ENCODE measurements at places on chromosomes 12 and 14. TPM values are rescaled to one million over a fixed set of nuclear protein-coding genes. Genes with fewer than 3 reads are reported as not detected.

Gene KANSL2
- polyA plus RNA-seq, result 28.9 TPM

Gene KLRC4
- polyA plus RNA-seq, result 0.66 TPM

Gene FSCB
- not detected for polyA plus RNA-seq

Gene OR4Q3
- polyA plus RNA-seq, result not detected

Gene E2F7
- 0.67 TPM for polyA plus RNA-seq

Gene COX8C
- polyA plus RNA-seq, result not detected

GRCh38 chr12:124517260-124518050 lies 50.0 kb downstream of the NCOR2 start:
- H3K4me1 ChIP-seq, result peaks cover 11% of the 10 kb centered on the region
- peak overlapping the region; percentile 90 for H3K27ac ChIP-seq
- H3K36me3 ChIP-seq, result peaks cover 1% of the 10 kb centered on the region
- no peaks in the 10 kb centered on the region for H3K27me3 ChIP-seq
- peak overlapping the region; percentile 31 for H3K4me3 ChIP-seq

GRCh38 chr14:33404054-33404453 lies 465.4 kb downstream of the NPAS3 start:
- H3K27ac ChIP-seq, result no peak overlapping the region
- DNase-seq, result peak; percentile 11
- H3K36me3 ChIP-seq, result no peaks in the 10 kb centered on the region
- no peak overlapping the region for H3K4me3 ChIP-seq

GRCh38 chr12:32205731-32206130 lies 99.1 kb downstream of the BICD1 start:
- H3K27me3 ChIP-seq, result no peaks in the 10 kb centered on the region
- H3K4me3 ChIP-seq, result no peak overlapping the region
- no peaks in the 10 kb centered on the region for H3K4me1 ChIP-seq

DNA sequence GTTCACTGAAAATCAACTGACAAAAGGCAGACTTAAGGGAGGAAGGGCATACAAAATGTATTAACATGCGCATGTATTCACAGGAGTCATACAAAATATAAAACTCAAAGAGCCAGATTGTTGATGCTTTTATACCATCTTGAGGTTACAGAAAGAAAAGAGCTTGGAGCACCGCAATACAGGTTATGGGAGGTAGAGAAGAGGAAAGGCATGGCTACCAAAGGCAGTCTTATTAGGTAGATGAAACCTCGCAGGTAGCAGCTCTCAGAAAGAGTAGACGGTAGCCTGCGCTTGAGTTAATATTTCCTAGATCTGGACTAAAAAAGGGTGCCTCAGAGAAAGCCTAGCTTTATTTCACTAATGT lies 69.0 kb upstream of the DHRS4 start:
- no peak for DNase-seq
- no peaks in the 10 kb centered on the region for H3K4me1 ChIP-seq
- no peaks in the 10 kb centered on the region for H3K27me3 ChIP-seq
- no peak overlapping the region for H3K27ac ChIP-seq
- H3K36me3 ChIP-seq, result no peaks in the 10 kb centered on the region

DNA sequence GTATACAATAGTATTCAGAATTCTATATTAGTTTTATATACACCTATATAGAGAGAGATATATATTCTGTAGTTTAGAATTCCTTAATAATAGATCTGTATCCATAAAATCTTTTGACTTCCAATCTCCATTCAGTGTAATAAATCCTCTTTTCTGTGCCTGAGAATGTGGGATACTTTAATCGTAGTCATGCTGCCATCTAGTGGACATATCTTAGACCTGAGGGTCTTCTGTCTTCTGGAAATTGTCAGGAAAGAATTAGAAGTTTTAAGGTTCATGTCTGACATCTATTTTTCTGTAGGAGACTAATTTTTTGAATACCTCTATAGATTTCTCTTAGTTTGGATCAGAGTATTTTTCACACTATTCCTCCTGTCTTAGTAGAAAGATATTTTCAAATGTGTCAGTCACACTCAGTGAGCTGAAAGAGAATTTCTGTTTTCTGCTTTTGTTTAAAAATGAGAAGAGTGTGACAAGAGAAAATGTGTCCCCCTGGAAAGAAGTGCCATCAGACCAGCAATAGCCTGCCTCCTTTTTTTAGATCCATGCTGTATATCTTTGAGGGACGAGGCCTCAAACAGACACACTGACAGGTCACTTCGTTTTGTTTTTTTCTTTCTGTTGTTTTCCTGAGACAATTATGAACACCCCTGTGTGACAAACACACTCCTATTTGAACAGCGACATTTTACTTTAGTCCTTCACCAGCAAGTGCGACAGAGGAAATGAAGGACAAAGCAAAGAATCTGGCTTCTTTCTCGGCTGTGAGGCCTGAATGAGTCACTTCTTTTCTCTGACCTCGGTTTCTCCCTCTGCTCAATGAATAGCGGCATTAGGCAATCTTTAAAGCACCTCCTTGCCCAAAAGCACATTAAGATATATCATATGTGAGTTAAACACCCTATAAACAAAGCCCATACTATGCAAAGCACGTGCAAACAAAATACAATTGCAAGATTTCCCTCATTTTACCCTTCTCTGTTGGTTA lies 96.3 kb downstream of the GALC start:
- H3K4me3 ChIP-seq, result no peak overlapping the region
- H3K27me3 ChIP-seq, result peaks cover 5% of the 10 kb centered on the region
- H3K27ac ChIP-seq, result no peak overlapping the region
- peak; percentile 58 for DNase-seq

GRCh38 chr14:104091927-104092771 lies 6.6 kb downstream of the ASPG start:
- DNase-seq, result no peak
- H3K27me3 ChIP-seq, result no peaks in the 10 kb centered on the region
- H3K27ac ChIP-seq, result no peak overlapping the region

DNA sequence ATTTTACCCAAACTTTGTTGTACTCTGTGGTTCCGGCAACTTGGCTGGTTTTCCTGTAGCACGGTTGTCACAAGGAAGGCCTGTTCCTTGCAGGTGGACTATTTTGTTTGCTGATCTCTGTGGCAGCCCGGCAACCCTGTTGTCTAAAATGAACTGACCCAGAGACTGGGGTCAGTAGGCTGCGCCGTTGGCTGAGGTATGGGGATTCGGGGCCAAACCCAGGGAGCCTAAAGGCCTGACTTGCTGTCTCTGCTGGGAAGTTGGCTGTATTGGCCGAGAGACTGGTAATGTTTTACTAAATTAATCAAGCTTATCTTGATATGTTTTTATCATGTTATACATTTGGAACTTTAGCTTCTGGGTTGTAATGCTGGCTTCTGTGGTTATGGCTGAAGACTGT lies 13.8 kb downstream of the SMIM41 start:
- H3K36me3 ChIP-seq, result no peaks in the 10 kb centered on the region
- no peak overlapping the region for H3K27ac ChIP-seq
- H3K4me1 ChIP-seq, result no peaks in the 10 kb centered on the region
- no peaks in the 10 kb centered on the region for H3K27me3 ChIP-seq
- peak; percentile 59 for DNase-seq

GRCh38 chr12:46219132-46219876 lies 49.5 kb downstream of the SLC38A1 start:
- peak; percentile 45 for DNase-seq
- no peak overlapping the region for H3K4me3 ChIP-seq
- no peaks in the 10 kb centered on the region for H3K27me3 ChIP-seq
- H3K36me3 ChIP-seq, result peaks cover 2% of the 10 kb centered on the region

DNA sequence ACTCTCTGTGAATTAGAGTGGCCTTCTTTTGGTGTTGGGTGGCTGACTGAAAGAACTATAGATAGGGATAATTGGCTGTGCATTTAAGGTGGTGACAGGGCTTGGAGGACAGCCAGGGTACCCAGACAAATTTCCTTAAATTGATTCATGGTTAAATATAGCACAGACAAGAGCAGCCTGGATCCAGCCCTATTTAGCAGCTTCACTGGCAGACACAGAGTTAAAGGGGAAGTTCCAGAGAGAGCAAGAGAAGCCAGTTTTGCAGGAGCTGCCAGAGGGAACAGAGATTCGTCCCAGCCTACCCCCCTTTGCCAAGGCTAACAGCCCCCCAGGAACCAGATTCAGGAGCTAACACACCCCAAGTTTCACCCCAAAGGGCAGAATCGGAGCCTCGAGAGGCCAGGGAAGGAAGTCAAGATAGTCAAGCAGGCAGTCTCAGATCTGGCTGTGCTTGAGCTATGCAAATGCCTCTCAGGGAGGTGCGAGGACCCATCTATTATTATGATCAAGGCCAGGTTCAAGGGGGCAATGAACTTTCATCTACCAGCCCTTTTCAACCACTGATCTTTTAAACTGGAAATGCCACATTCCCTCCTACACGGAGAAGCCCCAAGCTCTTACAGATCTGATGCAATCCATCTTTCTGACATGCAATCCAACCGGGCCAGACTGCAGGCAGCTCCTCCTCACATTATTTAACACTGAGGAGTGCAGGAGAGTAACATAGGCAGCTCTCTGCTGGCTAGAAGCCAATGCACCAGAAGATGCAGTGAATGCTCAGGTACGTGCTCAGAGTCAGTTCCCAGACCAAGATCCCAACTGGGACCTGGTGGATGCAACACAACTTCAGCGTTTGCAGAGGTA lies 58.2 kb downstream of the DHRS2 start:
- peaks cover 3% of the 10 kb centered on the region for H3K4me1 ChIP-seq
- H3K36me3 ChIP-seq, result no peaks in the 10 kb centered on the region
- DNase-seq, result no peak
- no peaks in the 10 kb centered on the region for H3K27me3 ChIP-seq

- peak overlapping the region; percentile 88 for H3K27ac ChIP-seq
- peaks cover 4% of the 10 kb centered on the region for H3K36me3 ChIP-seq
- peaks cover 3% of the 10 kb centered on the region for H3K4me1 ChIP-seq
- H3K27me3 ChIP-seq, result no peaks in the 10 kb centered on the region
- H3K4me3 ChIP-seq, result peak overlapping the region; percentile 78
- peak; percentile 45 for DNase-seq
Measured at GRCh38 chr12:32107359-32108267, 966 bp downstream of the BICD1 start.

DNA sequence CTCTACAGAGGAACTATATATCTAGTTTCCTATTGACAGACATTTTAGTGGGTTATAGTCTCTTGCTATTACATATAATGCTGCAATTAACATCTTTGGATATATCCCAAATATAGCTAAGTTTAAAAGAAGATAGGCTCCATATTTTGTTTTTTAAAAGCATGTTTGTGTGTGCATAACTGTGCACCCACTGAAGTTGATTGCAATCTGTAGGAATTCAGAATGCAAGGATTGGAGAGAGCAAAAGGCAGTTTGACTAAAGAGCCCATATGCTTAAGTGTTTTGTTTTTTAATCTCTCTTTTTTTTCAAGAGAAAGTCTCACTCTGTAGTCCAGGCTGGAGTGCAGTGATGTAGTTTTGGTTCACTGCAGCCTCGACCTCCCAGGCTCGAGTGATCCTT lies 9.4 kb upstream of the ABCD4 start:
- DNase-seq, result no peak
- H3K4me1 ChIP-seq, result no peaks in the 10 kb centered on the region
- H3K27ac ChIP-seq, result no peak overlapping the region

DNA sequence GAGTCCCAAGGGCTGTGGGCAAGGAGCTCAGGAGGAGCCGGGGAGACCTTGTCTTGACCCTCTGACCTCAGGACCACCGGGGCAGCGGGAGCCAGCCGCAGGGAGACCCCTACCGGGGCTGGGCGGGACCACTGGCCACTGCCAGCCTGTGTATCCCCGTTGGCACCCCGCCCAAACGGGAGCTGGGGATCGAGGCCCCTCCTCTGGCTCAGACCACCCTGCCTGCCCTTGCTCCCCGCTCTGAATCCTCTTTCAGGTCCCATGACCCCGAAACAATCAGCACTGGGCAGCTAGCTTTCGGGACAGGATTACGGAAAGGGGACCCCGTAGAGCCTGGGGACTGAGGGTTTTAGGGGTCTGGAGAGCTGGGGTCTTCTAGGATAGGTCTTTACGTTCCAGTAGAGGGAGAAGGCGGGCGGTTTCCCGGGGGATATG lies 1.3 kb downstream of the GLI1 start:
- H3K4me3 ChIP-seq, result no peak overlapping the region
- H3K27me3 ChIP-seq, result no peaks in the 10 kb centered on the region
- peak overlapping the region; percentile 42 for H3K27ac ChIP-seq
- peaks cover 14% of the 10 kb centered on the region for H3K36me3 ChIP-seq
- peaks cover 33% of the 10 kb centered on the region for H3K4me1 ChIP-seq

DNA sequence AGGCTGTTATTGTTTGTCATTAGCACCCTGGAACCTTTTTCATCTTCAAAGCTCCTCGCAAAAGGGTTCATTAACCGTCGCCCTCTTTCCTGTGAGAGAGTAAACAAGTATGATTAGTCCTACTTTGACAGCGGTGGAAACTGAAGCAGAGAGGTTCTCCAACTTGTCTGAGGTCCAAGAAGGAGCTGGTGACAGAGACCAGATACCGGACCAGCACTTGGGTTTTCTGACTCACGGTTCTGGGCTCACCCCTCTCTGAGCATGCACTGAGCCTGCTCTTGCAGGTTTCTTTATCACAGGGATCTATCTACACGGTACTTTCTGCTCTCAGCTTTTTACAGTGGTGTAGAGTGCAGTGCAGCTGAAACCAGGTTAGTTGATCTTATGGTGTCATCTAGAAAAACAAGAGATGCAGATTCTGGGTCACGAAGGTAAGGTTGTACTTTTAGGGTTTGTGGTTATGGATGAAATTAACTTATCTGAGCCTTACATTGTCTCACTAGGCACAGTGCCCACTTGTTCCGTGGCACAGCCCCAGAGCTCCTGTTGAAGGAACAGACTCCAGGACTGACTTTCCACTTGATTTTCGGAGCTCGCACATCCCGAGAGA lies 62.1 kb downstream of the PPP2R5C start:
- peak; percentile 15 for DNase-seq
- H3K27ac ChIP-seq, result peak overlapping the region; percentile 62
- H3K4me1 ChIP-seq, result no peaks in the 10 kb centered on the region
- H3K27me3 ChIP-seq, result no peaks in the 10 kb centered on the region

DNA sequence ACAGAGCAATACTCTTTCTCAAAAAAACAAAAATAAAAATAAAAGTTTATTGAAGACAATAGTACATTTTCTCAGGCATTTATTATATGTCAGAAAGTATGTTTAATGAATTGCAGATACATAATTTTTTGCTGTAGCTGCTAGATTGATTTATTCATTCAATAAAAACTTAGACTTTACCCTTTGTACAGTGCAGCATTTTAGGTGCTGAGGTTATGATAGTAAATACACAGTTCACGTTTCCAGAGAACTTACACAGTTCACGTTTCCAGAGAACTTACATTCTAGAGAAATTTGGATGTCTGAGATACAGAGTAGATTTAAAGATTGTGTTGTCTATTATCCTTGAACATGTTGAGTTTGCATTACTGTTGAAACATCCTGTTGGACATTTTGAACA lies 25.3 kb downstream of the TMTC3 start:
- no peaks in the 10 kb centered on the region for H3K36me3 ChIP-seq
- no peak overlapping the region for H3K4me3 ChIP-seq
- H3K27ac ChIP-seq, result peak overlapping the region; percentile 51
- peaks cover 7% of the 10 kb centered on the region for H3K4me1 ChIP-seq
- peak; percentile 46 for DNase-seq

DNA sequence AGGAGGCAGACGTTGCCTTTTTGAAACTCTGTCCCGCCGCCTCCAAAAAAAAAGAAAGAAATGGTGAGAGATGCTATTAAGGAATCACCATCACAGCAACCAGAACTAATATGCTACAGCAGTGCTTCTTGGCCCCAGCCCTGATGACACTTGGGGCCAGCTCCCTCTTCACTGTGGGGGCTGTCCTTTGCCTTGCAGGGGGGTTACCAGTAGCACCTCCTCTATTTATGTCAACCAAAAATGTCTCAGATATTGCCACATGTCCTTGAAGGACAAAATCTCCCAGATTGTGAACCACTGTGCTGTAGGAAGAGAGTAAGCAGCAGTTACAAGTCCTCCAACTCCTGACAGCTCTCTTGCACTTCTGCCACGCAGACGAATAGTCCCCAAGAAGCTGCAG lies 76.4 kb downstream of the LRRC74A start:
- no peak for DNase-seq
- no peak overlapping the region for H3K4me3 ChIP-seq
- no peaks in the 10 kb centered on the region for H3K27me3 ChIP-seq
- no peaks in the 10 kb centered on the region for H3K4me1 ChIP-seq
- H3K27ac ChIP-seq, result no peak overlapping the region
- no peaks in the 10 kb centered on the region for H3K36me3 ChIP-seq

Data from small intestine (tissue), 16 donors.